ENCODE measurements at places on chromosomes 16 and 17. TPM values are rescaled to one million over a fixed set of nuclear protein-coding genes. Genes with fewer than 3 reads are reported as not detected.

The OTOP3 gene
- not detected for total RNA-seq

DNA sequence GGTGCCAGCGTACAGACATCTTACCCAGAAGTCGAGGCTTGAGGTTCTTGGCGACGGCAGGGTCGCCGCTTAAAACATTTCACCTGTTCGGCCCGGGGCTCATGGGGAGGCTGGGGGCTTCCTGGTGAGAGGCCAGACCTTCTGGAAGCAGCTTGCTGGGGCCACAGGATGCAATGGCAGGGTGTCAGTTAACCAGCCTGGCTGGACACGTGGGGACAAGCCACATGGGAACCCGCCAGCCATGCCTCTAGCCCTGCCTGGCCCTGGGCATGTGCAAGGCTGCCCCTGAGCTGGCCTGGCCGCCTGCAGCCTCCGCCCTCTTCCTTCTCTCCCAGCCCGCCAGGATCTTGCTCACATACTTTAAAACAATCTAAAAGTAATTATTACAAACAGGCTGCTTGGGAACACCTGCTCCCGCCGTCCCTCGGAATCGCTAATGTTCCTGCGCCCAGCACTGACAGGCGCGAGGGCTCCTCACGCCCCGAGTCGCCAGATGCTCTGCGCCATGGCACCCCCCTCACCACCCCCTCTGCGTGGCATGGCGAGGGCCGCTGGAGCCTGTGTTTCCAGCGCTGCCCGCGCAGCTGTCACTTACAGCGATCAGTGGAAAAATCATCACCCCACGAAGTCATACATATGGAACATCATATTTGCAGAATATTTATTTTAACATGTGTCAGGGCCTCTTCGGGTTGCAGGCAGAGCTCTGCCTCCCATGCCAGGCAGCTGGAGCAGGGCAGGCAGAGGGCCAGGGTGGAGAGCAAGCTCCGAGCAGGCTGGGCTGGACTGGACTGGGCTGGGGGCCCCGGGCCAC lies 188.7 kb upstream of the GSE1 start:
- DNase-seq = no peak

The USP31 gene
- 21.3 TPM for total RNA-seq

DNA sequence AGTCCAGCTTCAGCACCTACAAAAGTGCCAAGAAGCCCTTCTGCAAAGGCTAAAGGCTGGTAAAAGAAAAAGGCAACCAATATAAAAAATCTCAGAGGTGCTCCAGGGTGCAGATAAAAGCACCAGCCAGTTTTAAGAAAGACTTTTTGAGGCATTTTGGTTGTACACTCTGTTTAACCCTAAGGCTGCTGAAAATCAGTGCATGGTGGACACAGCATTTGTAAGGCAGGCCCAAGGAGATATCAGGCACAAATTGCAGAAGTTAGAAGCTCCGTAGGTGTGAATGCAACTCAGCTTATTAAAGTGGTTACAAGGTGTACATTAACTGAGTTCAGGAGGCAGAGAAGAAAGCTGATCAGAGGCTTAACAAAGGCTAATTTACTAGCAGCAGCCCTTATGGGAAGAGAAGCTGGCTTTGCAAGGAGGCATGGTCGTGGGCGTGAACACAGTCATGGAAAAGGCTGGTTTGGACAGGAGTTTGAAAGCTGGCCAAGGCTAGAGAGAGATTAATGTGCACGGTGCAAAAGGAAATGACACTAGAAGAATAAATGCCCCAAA lies 21.1 kb downstream of the ACSM1 start:
- no peak for DNase-seq

DNA sequence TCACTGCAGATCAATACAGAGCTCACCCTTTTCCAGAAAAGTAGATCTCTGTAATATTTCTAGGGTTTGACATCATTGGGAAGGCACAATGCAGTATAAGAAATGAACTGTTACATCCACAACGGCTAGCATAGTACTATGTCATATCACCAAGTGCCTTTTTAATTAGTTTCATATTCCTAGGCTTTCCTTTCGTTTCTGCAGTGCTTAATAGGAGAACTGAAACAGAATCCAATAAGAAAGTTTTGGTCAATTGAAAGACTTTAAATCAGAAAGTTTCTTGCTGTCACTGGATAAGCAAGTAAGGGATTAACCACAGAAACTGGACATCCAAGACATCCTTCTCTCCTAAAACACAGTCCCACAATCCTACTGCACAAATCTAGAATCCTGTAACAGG lies 3.5 kb upstream of the RNF43 start:
- no peak for DNase-seq

The DNAH2 gene
- under 0.01 TPM for total RNA-seq
